ENCODE measurements at places on chromosomes 12 and 14.

GRCh38 chr14:61501714-61502458, 180.5 kb downstream of the PRKCH start:
- no peak for DNase-seq

DNA sequence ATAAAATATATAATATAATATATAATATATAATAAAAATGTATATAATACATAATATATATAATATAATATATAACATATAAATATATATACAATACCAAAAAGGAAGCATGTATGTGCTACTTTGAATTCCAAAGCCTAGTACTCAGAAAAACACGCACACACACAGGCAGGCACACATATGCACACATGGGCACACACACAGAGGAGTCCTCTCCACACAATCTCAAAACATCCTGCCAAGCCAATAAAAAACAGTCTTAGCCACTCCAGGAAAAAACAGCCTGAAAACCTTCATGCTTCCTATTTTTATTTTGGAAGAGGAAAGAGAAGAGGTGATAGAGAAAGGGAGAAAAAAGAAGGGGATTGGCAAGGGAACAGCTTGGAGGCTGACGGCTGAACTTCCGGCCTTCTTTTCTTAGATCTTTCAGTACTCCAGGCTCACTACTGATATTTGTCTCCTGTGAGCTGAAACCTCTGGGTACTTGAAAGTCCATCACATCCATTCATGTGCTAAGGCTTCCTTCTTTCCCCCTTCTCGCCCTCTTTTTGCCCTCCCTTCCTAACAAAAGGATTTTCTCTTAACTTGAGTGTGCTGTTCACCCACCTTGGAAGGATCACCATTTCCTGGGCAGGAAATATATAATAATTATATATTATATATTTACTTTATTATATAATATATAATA, 394.2 kb downstream of the NUAK1 start:
- DNase-seq, result no peak

- DNase-seq, result no peak
Measured at GRCh38 chr12:49707812-49708147, 575 bp upstream of the FMNL3 start.

- no peak for DNase-seq
Measured at GRCh38 chr12:19223018-19223417, 93.5 kb downstream of the PLEKHA5 start.

- no peak for DNase-seq
Measured at GRCh38 chr12:68673788-68674187, 13.0 kb upstream of the NUP107 start.

DNA sequence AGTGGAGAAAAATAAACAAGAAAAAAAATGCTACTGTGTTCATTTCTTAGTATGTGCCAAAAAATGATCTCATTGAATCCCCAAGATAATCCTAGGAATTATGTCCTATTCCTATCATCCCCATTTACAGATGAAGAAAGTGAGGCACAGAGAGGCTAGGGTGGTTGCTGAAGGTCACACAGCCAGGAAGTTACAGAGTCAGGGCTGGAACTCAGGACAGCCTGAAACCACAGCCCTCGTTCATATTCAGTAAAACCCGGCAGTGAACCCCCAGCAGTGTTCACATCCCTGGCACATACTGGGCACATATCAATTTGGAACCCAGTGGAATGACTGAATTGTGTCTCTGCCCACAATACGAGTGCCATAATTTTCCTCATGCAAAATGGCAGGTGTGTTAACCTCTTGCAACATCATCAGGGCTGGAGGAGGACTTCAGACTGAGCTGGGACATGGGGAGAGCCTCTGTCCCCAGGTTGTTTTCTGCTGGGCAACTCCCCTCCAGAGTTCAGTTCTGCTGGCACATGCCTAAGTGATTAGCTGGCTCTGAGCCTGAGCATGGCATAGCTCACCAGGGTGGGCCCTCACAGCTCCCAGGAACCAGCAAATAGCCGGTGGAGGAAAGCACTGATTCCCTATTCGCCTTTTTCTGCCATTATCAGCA, 2.0 kb upstream of the PPP1CC start:
- no peak for DNase-seq

- no peak for DNase-seq
Measured at GRCh38 chr14:73729556-73730265, 15.5 kb upstream of the PNMA1 start.

- DNase-seq, result no peak
Measured at GRCh38 chr12:2139651-2140050, 86.9 kb downstream of the CACNA1C start.

DNA sequence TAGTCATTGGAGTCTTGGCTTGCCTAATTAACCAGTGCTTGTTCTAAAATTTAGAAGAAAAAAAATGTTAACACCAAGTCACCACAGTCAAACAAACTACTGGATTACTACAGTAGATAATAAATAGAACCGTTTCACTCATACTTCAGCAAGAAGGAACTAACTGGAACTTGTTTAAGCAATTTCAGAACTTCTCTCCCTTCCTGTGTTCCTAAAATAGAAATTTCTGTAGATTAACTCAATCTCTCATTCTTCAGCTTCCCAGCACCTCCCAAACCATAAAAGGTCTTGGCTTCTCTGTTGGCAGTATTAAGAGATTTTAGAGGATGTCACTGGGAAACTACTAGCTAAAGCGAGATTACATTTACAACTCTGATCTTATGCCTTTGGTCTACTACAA, 18.6 kb downstream of the GNS start:
- no peak for DNase-seq

- no peak for DNase-seq
Measured at GRCh38 chr12:95859947-95860850, 1.4 kb downstream of the SNRPF start.

DNA sequence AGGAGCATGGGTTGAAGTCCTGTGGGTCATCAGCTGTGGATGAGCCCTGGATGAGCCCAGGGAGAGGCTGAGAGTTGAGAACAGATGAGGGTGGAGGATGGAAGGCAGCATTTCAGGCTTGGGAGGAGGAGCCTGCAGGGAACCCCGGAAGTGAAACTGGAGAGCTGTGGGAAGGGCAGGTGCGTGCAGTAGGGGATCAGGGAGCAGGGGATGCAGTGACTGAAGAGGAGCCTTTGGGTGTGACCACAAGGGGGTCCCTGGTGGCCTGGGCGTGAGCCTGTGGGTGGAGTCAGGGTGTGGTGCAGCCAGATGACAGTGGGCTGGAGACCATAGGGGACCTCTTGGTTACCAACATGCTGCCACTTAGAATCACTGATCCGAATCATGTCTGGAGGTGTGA, 115.5 kb downstream of the PAPOLA start:
- DNase-seq, result no peak

DNA sequence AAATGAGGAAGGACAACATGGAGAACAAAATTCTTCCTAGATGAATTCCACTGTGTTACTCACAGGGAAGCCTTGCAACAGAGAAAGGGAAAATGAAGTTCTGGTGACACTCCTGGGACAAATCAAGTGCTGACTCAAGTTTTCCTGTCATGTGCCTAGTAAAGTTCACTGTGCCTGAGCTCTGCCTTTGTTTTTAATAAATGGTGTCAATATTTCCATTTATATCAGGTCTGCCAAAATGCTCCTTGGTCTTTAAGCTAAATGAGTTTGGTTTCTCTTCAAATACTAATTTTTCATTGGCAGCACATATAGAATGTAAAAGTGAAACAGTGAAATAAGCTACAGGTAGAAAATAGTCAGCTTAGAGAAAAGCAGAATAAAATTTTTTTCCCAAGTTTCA, 33.0 kb downstream of the HIGD1C start:
- DNase-seq, result peak; percentile 46

GRCh38 chr14:101123618-101124510, 220.3 kb upstream of the RTL1 start:
- no peak for DNase-seq

- peak; percentile 37 for DNase-seq
Measured at GRCh38 chr14:90213099-90213748, 43.1 kb upstream of the PSMC1 start.

DNA sequence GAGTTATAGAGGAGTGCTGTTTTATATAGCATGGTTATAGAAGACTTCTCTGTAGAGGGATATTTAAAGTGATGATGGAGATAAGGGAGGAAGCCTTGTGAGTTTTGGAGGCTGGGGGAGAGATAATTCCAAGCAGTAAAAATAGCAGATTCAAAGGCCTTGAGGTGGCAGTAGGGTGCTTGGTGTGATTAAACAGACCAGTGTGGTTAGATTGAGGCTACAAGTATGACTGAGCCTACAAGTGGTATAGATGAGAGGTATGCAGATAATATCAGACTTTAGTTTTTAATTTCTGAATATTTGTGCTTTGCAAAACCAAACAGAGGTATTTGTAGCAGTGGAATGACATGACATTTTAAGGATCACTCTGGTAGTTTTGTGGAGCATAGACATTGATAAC, 20.3 kb downstream of the FANCM start:
- DNase-seq, result no peak

- no peak for DNase-seq
Measured at GRCh38 chr14:42541535-42542001, 934.9 kb downstream of the LRFN5 start.

- no peak for DNase-seq
Measured at GRCh38 chr14:94819531-94819930, 49.6 kb upstream of the GSC start.

GRCh38 chr12:119476951-119477350, 116.6 kb upstream of the TMEM233 start:
- no peak for DNase-seq

DNA sequence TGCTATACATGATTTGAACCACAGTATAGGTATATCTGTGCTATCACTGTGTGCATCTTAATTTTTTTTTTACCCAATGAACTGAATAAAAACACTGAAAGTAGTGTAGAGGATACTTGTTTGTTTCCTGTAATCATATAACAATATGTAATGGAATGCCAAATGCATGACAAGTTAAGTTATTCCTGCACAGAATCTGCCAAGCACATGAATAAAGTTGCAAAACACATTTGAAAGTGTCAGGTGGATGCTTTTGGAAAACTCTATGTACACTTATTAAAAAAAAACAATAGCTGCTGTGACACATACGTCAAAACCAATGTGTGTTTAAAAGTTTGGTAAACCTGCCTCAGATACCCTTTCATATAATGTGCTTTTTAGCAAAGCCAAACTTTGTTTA, 1638.1 kb upstream of the SEL1L start:
- no peak for DNase-seq

GRCh38 chr12:28958553-28959195, 190.4 kb upstream of the FAR2 start:
- no peak for DNase-seq

DNA sequence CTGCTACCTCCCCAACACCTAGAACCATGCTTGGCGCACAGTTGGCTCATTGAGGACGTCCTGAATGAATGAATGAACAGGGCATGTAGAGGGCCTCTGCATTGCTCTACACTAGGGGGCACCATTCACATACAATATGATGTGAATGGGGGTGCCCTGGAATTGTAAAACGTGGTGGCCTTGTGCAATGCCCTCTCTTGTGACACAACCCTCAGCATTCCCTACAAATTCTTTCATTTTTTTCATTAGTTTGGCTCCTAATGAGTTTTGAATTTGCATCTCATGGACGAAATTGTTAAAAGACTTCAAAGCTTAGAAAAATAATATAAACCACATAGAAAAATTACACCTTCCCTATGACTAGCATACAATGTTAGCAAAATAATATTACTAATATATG, 2.3 kb upstream of the DIO2 start:
- DNase-seq, result no peak

DNA sequence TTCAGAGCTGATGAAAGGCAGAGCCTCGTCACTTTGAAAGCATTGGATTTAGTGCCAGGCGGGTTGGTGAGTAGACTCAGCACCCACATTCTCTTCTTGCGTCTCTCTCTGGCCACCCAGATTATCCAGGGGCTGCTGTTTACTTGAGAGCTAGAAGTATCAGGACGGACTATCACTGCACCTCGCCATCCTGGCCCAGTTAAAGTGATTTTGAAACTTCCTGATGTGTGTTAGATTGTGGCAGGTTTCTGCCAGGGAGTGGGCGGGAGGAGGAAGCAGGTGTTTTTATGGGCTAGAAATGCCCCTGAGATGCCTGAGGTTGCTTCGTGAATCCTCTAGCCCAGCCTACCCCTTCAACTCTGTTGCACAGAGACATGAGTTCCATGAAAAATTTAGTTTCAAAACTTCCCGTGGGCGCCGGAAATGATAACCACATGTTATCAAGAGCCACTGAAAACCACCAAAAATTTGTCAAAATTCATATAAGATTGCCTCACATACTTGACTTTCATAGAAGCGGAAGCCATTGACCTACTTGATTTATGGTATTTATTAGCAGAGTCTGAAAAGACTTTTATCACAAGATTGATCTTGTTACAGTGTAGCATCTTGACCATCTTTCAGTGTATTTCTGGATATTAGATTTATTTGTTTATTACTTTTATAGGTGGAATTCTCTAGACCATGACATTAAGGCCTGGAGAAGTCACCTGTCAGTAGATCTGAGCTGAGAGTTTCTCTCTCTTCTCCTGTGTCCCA, 466.0 kb downstream of the RAD51B start:
- DNase-seq, result no peak

DNA sequence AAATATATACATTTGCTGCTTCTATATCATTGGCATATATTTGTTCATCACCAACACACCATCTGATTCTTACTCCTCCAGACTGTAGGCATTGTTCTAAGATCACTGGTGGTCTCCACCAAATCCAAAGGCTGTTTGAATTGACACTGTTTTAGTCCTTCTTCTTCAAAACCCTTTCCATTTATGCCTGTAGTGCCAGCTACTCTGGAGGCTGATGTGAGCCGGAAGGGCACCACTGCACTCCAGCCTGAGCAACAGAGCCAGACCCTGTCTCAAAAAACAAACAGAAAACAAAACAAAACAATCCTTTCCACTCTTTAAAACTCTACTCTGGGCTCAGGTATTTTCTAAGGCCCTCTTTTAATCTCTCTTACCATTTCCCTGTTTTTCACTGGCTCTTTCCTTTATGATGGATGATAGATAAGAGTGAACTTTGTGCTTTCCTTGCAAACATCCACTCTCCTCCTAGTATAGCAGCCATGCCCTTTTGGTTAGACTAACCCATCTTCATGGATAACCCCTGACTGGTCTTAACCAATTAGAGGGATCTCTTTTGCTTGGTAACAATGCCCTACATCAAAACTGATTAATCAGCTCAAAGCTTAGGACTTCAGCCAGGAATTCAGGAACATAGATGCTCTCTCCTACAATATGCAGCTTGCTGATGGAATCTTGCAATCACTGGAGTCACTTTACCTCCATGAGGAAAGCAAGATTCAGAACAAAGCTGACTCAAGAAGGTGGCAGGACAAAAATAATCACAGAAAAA, 24.9 kb downstream of the SPTSSA start:
- DNase-seq, result no peak

GRCh38 chr12:106595268-106595667, 12.5 kb downstream of the RFX4 start:
- no peak for DNase-seq
